ENCODE measurements at places on chromosomes 7 and 10.

DNA sequence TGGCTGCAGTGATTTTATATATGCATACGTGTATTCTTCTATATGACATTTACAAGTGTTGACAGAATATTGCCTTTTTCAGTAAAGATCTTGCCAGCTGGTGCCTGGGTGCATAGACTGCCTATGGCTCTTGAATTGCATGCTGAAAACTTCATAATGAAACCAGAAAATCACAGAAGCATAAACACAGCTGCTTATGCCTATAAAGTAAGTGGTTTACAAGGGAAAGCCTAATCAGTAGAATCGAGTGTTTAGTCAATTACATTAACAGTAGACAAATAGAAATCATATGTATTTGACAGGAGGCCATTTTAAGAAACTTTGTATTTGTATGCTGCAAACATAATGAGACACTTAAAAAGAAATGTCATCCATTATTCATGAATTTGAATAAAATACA is 82.5 kb downstream of the TMEM168 start:
- DNase-seq, result no peak

DNA sequence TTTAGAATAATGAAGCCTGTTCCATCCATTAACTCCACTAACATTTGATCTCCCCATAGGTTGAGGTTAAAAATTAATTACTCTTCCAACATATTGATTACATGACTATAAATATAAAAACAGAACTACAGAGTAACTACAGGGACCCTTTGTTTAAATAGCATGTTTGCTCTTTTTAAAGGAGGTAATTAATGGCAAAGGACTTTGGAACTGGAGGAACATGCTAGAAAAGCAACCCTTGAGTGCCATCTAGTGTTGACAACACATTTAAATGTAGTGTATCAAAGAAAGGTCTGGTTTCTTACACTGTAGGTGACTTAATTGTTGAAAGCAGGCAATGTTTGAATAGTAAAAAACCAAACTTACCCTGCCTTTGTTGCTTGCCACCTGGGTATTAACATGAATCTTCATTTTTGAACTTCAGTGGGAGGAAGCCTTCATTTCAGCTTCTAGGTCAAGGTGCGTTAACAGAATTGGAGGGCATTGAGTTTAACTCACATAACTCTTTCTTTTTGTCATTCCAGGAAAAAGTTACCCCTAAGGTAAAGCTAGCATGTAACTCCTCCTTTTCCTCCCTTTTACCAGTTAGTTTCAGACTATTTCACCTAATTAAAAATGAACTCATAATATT is 52.6 kb upstream of the CAPZA2 start:
- no peak for DNase-seq

DNA sequence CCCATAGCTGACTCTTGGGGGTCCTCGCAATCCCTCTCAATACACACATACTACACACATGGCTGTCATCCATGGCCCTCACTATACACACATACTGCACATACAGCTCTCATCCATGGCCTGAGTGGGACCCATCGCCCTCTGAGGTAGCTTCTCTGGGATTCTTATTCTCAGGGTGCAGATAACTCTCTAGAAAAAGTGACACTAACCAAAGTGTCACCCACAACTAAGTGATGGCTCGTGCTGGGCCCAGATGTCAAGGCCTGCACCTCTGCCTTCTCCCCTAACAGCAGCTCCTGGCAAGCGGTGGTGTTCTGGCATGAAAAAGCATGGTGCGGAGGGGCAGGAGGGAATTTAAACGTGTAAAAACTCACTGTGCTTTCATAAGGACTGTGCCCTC is 62.7 kb upstream of the ZPBP start:
- no peak for DNase-seq

DNA sequence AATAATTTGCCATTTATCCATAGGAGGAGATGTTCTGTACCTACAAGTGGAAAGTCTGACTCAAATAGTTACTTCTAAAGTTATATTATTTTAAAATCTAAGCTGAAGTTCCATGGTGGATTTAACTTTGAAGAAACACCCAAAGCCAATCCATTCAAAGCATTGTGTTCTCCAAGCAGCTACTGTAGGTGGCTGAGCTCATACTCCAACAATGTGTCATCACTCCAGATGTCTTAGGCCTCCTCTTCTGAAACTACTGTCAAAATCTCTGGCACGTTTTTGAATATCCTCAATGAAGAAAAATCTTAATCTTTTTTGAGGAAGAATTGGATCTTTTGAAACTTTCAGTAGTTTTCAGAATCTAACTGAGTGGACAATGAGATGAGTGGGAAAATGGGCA is 169.1 kb downstream of the PTEN start:
- DNase-seq, result no peak

DNA sequence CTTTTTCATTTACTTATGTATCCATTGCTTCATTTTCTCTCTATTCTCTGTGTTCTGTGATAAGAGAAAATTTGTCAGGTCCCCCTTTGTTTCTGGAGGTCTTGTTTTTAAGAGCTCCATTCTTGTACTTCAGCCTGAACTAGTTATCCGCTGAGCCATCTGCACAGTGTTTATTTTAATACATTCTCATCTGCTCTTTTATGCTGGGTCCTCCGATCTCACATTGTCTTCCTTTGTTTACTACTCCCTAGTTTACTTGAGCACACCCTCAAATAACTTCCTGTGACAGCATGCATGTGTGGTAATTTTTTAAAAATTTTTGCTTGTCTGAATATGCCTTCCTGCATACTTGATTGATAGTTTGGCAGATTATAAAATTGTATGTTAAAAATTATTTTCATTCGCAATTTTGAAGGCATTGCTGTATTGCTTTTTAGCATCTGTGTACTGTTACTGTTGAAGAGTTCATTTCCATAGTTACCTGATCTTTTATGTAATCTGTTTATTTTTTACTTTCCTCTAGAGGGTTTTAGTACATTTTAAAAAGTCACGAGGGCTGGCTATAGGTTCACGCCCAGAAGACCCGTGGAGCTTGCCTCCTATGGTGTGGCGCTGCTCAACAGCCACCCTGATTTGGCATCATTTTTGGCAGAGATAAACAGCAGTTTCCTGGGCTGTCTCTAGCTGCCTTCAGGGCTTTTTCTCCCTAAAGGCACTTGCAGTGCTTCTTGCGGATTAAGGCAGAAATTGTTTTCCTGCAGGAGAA is 31.9 kb downstream of the RSBN1L start:
- DNase-seq, result no peak

- DNase-seq, result no peak
Observed at GRCh38 chr10:52348037-52348564, 34.0 kb downstream of the DKK1 start.

GRCh38 chr10:84179059-84179710 is 5.6 kb downstream of the GPR15LG start:
- DNase-seq, result no peak

Data from activated CD8-positive, alpha-beta memory T cell treated with anti-CD3 and anti-CD28 coated beads, Interleukin-2, amount 50 U/mL, for 4 hours (primary cell).